Activated effector memory CD4-positive, alpha-beta T cell treated with anti-CD3 and anti-CD28 coated beads, Interleukin-2, amount 50 U/mL, for 16 hours (primary cell): ENCODE measurements at places on chromosomes 1 and 21.

DNA sequence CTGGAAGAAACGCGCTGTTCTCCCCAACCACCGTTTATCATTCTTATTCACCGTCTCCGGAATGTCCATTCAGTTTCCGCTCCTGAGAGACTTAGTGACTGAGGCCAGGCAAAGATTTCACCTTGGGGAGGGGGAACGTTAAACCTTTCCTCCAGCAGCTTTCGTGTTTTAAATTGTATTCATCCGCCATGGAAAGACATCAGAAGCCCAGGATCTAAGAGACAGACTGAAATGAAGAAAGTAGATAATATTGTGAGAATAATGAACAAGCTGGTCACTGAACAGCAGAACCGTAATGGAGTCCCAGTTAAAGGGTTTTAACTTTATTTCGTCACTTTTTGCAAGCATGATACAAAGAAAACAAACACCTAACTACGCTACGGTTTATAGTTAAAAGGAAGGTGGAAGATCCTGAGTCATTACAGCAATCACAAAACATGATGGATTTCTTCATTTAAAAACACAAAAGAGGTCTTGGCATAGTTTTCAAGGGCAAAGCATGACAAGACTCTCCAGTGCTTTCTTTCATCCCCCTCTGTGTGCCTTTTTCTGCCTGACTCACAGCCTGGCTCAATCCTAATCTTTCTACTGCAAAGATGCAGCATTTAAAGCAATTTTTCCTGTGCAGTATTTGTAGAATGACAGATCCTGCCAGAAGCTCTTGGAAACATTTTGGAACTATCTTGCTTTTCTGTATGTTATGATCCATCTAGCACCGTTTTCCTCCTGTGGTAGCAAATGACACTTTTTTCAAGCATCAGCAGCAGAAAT, 722 bp upstream of the SLC19A2 start:
- DNase-seq = no peak

GRCh38 chr1:44012941-44013609, 18.2 kb downstream of the SLC6A9 start:
- no peak for DNase-seq

DNA sequence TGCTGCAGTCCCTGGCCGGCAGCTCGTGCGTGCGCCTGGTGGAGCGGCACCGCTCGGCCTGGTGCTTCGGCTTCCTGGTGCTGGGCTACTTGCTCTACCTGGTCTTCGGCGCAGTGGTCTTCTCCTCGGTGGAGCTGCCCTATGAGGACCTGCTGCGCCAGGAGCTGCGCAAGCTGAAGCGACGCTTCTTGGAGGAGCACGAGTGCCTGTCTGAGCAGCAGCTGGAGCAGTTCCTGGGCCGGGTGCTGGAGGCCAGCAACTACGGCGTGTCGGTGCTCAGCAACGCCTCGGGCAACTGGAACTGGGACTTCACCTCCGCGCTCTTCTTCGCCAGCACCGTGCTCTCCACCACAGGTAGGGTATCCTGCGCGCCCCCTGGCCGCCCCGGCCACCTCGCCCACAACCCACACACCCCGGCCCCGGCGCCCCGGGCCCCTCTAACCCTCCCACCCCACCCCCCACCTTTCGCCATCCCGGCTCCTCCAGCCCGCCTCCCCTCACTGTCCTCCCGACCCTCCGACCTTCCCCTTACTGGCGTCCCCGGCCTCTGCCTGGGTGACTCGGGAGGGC, 352 bp downstream of the KCNK1 start:
- DNase-seq = peak; percentile 64

DNA sequence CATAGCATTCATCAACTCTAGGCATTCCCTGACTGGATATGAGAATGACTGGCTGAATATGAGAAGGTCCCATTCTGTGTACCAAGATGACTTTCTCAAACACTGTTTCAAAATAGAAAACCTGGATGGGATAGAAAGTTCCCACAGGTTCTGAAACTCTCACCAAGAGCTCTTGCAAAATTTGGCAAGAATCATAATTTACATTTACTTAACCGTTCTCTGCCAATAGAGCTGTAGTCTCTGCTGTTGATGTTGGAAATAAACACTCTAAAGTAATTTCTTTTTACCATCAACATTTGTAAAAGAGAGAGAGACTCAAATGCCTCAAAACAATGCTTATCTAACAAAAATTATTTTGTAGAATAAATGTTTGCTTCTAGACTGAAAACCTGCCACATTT, 221.1 kb downstream of the LMO4 start:
- DNase-seq = no peak

GRCh38 chr1:97252076-97252475, 530.5 kb downstream of the PTBP2 start:
- no peak for DNase-seq

DNA sequence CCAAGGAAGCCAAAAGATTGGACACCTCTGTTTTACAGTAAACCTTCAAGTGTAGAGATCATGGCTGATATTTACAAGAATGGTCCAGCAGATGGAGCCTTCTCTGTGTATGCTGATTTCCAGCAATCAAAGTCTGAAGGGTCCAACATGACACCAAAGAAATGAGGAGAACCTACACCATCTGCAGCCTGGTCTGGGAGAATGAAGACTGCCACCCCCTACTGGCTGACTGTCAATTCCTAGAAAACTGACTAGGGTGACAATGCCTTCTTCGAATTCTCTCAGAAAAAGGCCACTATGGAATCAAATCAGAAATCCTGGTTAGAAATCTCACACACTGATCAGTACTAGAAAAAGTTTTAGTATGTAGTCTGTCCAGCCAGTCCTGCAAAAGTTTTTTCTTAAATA, 83.3 kb downstream of the CDC42BPA start:
- DNase-seq = no peak
